ENCODE measurements at places on chromosomes 2 and 18.

DNA sequence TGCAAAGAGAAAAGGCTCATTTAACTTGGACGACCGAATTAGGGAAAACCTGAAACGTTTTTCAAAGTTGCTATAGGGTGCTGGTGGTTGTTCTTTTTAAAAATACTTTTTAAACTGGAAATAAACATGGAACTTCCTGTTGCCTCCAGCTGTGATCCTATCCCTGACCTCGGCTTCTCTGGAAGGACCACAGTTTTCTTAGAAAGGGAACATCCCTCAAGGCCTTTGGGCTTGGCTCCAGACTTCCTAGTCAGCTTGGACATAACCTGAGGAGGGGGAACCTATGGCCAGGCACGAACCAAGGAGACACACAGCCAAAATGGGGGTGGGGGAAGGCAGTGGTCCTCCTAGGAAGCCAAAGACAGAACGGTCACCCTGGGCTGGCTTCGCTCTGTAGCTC is 57.7 kb downstream of the CENPO start:
- no peak for DNase-seq

- no peak for DNase-seq
Measured at GRCh38 chr2:167342769-167343168, 454.5 kb downstream of the XIRP2 start.

DNA sequence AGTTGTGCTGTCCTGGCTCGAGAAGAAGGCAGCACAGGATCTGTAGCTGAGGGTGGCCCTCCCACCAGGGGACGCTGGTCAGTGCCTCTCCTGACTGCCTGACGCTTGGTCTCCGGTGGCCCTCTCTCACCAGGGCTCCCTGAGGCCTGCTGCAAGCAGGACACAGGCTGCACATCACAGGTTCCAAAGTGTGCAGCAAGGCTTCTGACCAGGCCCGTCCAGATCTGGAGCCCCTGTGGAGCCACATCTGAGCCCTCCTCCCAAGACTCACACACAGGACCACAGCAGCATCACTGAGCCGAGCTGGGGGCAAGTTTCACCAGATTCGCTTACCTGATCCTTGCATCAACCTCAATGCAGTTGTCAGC is 12.1 kb downstream of the AMER3 start:
- DNase-seq: no peak

GRCh38 chr2:238046725-238047270 is 14.0 kb upstream of the SCLY start:
- no peak for DNase-seq

GRCh38 chr2:9336241-9336575 is 87.1 kb downstream of the ITGB1BP1 start:
- peak; percentile 35 for DNase-seq

- no peak for DNase-seq
Measured at GRCh38 chr2:76281156-76281841, 570.6 kb upstream of the GCFC2 start.

DNA sequence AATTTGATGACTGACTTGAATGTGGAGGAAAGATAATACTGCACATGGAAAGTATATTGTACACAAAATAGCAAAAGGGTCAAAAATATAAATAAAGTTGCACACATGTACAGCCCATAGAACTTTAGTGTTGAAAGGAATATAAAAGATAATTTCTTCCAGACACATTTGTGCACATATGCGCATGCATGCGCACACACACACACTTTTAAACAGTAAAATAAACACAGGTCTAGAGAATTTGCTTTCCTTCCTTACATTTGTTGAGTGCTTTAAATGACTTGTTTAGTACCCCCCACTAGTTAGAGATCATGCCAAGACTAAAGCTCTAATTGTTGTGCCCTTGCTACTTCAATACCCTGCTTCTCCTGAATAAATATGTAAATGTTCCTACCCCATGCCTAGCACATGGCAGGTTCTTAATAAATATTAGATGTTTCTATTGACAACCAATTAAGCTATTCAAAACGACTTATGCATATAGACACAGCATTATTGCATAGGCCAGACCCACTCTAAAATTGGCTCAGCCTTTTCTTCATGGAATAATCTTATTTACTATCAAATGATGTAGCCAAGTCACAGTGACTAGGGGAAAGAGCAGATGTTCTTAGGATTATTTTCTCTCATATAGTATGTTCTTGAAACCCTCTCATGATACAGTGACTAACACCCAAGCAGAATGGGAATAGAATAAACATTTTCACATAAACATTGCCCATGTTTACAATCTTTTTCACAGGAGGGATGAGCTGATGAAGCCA is 165.5 kb upstream of the ACVR2A start:
- no peak for DNase-seq

GRCh38 chr2:197189426-197190099 is 121.0 kb downstream of the ANKRD44 start:
- no peak for DNase-seq

GRCh38 chr2:38217401-38218188 is 141.6 kb upstream of the CYP1B1 start:
- DNase-seq: no peak

DNA sequence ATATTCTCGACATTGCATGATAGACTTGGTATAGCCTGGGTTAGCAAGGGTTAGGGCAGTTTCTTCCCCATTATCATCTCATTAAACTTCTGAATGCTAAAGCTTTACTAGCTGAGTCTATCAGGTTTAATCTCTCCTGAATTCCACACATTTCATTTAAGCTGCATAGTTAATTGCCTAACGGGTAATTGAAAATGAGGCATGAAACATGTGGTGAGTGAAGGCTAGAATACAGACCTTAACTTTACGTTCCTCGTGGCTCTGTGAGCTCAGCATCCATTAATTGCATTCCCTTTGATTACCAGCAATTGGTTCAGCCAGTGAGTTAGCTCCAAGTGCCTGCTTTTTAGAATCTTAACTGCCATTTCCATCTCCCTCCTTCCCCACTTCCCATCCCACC is 126.5 kb upstream of the MEX3C start:
- DNase-seq: no peak

DNA sequence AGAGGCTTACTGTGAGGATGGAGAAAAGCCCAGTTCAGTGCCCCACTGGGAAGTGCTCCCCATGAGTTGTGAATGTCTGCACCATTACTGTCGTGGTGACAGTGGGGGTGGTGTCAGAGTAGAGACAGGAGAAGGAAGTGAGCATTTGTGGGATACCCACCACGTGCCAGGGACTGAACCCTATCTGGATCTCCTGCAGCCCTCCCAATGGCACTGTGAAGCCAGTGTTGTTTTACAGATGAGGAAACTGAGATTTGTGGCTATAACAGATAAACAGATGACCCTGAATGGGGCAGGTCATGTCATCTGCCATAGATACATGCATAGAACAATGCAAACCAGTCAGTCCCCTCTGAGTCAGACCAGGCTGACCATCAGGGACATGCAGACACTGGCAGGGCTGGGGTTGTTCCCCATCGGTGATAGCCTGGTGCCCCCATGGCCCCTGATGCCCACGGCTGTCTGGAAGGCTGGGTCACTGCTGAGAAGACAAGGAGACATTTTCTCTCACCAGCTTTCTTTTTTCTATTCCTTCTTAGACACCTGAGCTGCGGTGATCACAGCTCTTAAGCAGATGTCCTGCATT is 60.8 kb downstream of the EMILIN2 start:
- peak; percentile 20 for DNase-seq

- no peak for DNase-seq
Measured at GRCh38 chr2:88210132-88211002, 40.2 kb downstream of the THNSL2 start.
